ENCODE measurements at places on chromosomes 13 and 19.
A peak's percentile ranks its signal among the peaks of the same experiment; 100 is the strongest.

- DNase-seq: peak; percentile 92
Measured at GRCh38 chr19:42450314-42450934, 7.7 kb upstream of the CXCL17 start.

GRCh38 chr19:28493884-28494283 is 719.1 kb downstream of the UQCRFS1 start:
- no peak for DNase-seq

- no peak for DNase-seq
Measured at GRCh38 chr19:7859831-7860713, 14.1 kb downstream of the PRR36 start.

DNA sequence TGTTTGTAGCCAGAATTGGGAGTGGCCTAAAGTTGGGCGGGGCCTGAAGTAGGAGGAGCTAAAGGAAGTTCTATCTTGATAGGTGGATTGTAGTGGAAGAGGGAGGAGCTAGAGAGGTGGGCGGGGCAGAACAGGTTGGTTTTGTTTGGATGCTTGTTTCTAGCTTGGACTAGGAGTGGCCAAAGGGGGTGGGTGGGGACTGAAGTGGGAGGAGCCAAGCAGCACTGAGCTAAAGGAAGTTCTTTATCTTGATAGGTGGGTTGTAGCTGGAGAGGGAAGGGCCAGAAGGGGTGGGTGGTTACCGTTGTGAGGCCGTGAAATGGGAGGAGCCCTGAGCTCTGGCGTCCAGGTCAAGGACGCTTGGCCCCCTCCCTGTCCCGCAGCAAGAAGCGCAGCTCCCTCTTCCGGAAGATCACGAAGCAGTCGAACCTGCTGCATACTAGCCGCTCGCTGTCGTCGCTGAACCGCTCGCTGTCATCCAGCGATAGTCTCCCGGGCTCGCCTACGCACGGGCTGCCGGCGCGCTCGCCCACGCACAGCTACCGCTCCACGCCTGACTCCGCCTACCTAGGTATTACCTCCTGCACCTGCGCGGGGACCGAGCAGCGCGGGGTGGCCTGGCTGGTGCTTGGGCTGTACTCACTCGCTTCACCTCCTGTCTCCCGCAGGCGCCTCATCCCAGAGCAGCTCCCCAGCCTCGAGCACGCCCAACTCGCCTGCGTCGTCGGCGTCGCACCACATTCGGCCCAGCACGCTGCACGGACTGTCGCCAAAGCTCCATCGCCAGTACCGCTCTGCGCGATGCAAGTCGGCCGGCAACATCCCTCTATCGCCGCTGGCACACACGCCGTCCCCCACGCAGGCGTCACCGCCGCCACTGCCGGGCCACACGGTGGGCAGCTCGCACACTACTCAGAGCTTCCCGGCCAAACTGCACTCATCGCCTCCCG is 8.0 kb downstream of the DNASE2 start:
- peak; percentile 87 for DNase-seq

DNA sequence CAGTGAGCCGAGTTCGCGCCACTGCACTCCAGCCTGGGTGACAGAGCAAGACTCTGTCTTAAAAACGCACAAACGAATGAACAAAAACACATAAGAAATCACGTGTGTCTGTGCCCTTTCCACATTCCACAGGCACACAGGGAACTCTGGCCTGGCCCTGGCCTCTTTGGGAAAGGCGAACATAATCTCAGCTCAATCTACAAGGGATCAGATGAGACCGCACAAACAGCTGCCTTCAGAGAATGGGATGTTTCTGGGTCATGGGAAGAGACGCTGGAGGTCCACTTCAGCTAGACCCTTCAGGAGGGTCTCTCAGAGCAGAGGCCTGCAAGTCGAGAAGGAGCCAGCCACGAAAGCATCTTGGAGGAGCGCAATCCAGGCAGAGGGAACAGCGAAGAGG is 6.3 kb upstream of the CRTC1 start:
- DNase-seq: no peak

DNA sequence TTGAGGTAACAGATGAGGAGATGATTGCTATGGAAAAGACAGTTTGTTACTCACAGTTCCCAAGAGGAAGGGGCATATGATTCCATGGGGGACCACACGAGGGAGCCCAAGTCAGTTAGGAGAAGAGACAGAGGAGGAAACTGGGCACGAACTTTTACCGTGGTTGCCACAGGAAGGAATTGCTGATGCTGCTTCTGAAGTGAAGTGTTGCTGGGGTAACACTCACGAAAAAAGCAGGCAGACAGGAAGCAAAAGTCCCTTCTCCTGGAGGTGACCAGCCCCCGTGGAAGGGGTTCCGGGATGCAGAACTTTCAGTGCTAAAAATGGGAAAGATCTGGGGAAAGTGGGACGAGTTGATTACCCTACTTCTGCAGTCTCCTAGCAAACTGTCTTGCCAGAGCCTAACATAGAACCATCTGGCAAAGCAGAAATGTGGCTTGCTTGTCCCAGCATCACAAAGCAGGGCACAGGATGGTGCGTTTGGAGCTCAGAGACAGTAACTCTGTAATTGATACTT is 35.4 kb upstream of the MAP3K10 start:
- DNase-seq: peak; percentile 60

Data from Karpas-422 (cell line).